Thoracic aorta endothelial cell (primary cell): ENCODE measurements at places on chromosomes 3 and 15. TPM values are rescaled to one million over a fixed set of nuclear protein-coding genes. Genes with fewer than 3 reads are reported as not detected.

RASL12 gene
- not detected in 2 replicates for total RNA-seq

EFHB gene
- 0.27 TPM in 1 of 2 replicates, not detected in the other for total RNA-seq

UTS2B gene
- 0.29 and 0.66 TPM in 2 replicates for total RNA-seq

PROK2 gene
- total RNA-seq = not detected in 2 replicates

GOLGA6L1 gene
- total RNA-seq = not detected in 2 replicates

DYNLT2B gene
- 9.3 and 13.2 TPM in 2 replicates for total RNA-seq

TMCO5A gene
- not detected in 2 replicates for total RNA-seq

SAMD7 gene
- total RNA-seq = not detected in 2 replicates

C3orf49 gene
- total RNA-seq = not detected in 2 replicates

BTLA gene
- total RNA-seq = not detected in 2 replicates

KBTBD13 gene
- not detected in 2 replicates for total RNA-seq

GABRA5 gene
- total RNA-seq = not detected in 2 replicates

IL17RD gene
- total RNA-seq = 2.3 and 2.5 TPM in 2 replicates

TRIM42 gene
- total RNA-seq = not detected in 2 replicates

CISH gene
- total RNA-seq = 0.40 and 0.79 TPM in 2 replicates
